Ovary (tissue), 10 donors: ENCODE measurements at places on chromosomes 5 and 9. TPM values are rescaled to one million over a fixed set of nuclear protein-coding genes. Genes with fewer than 3 reads are reported as not detected.

Gene PHYHD1
- polyA plus RNA-seq = 41.1 TPM

GRCh38 chr9:96327694-96328352, 25.8 kb upstream of the HSD17B3 start:
- DNase-seq = no peak

DNA sequence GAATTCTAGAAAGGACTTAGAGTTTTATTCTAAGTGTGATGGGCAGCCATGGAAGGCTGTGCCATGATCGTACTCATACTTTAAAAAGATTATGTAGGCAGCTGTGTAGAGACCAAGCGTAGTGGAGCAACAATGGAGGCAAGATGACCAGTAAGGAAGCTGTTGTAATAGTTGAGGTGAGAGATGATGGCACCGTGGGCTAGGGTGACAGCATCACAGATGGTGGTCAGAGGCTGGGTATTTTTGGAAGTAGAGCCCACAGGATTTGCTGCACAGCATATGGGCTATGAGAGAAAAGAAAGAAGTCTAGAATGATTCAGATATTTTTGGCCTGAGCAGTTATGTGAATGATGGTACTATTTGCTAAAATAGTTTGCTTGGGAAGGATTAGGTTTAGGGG, 7.7 kb downstream of the ARHGAP26 start:
- DNase-seq = no peak

Gene NR6A1
- 1.5 TPM for polyA plus RNA-seq

GRCh38 chr5:110757118-110757729, 18.4 kb downstream of the SLC25A46 start:
- no peak for DNase-seq

Gene LTC4S
- 11.7 TPM for polyA plus RNA-seq

Gene SLC1A1
- 3.1 TPM for polyA plus RNA-seq

DNA sequence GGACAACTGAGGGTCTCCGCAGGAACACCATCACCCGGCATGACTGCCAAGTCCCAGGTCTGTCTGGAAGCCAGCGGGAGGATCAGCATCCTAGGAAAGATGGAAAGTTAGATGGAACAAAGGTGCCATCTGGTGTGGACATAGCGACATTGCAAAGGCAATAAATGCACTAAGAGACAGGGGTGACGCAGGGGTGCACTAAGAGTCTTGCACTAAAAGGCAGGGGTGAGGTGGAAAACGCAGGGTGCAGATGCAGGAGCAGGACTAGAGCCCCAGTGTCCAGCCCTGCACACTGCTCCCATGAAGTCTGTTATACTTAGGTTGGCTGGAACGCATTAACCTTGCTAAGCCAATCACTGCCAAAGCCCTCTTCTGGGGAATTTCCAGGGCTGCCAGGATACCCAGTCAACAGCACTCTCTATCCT, 15.5 kb downstream of the ATOX1 start:
- peak; percentile 70 for DNase-seq

- no peak for DNase-seq
Measured at GRCh38 chr5:10489810-10490426, 48.2 kb downstream of the ROPN1L start.

GRCh38 chr5:170420806-170421412, 31.7 kb upstream of the KCNMB1 start:
- DNase-seq = peak; percentile 40

DNA sequence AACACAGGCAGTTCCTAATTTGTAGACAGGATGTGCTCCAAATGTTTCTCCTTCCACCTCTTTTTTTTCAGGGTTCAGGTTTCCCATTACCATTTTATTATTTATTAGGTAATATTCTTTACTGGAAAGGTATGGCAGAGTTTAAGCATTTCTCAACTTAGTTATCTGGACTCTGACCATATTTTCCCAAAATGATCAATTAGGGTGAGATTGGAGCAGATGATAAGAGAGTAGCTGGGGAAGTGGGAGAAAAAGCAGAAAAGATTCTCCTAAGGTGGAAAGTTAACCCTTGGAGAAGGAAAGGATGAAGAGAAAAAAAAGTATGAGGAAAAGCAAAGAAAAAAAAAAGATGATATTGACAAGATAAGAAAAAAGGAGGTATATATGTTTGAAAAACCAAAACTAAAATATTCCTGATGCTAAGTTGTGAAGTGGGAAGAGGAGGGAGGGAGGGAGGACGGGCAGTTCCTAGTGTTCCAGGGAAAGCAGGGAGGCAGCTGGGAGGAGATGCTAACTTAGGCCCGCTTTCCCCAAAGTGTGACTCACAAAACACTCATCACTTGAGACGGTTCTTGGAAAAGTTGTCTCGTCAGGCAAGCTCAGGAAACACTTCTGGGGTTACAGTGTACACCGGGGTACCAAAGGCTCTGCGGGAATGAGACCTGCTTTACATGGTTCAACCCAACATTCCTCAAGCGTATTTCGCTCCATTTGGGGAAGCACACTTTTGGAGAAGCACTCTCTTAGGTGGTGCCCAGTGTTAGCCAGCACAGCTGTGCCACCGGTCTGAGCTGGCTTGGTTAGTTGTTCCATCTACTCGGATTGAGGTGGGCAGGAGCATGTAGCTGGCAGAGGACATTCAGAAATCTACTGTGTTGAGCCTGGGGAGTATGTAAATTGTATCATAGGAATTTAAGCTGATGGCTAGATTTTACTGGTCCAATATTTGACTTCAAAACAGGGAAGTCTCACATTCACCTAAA, 35.1 kb downstream of the B4GALT1 start:
- DNase-seq = no peak

- DNase-seq = no peak
Measured at GRCh38 chr9:135655317-135655716, 7.8 kb upstream of the LCN9 start.
